ENCODE measurements at places on chromosomes 2 and 18.

- DNase-seq = no peak
Measured at GRCh38 chr2:143705108-143705707, 576.0 kb downstream of the ARHGAP15 start.

- no peak for DNase-seq
Measured at GRCh38 chr2:226050822-226051221, 651.3 kb downstream of the NYAP2 start.

- DNase-seq = no peak
Measured at GRCh38 chr18:25560369-25560768, 208.4 kb upstream of the ZNF521 start.

- no peak for DNase-seq
Measured at GRCh38 chr2:76567478-76567877, 856.8 kb upstream of the GCFC2 start.

- DNase-seq = no peak
Measured at GRCh38 chr2:62176801-62177200, 19.1 kb upstream of the B3GNT2 start.

- no peak for DNase-seq
Measured at GRCh38 chr2:52475590-52475989, 1292.0 kb upstream of the CHAC2 start.

DNA sequence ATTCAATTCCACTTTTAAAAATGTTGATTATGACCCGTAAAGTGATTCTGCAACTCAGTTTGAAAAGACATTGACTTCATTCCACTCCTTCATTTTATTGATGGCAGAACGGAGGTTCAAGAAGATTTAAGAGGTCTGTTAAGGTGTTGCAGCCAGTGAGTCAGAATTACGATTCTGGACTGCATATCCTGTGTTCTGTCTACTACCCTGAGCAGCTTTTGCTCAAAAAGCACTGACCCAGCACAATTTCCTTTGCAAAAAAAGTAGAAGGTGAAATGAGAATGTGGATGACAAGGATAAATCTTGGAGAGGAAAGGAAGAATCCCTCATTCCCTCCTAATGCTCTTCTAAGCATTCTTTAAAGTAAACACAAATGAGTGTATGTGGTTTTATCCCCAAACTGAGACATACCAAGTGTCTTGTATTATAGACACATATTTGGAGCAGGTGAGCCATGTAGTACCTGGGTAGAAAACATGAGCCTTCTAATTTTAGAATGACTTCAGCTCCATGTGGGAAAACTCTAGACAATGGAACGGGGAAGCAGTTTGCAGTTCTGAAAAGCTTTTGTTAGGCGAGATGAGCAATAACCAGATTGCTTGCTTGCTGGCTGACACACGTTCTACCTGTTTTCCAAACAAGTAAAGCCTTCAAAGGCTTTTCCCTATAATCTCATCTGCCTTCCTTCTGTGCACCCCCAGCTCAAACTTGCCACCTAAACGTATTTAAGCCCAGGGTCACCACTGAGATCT, 44.7 kb downstream of the TGFA start:
- no peak for DNase-seq

- DNase-seq = no peak
Measured at GRCh38 chr2:239803766-239804115, 221.4 kb downstream of the NDUFA10 start.

DNA sequence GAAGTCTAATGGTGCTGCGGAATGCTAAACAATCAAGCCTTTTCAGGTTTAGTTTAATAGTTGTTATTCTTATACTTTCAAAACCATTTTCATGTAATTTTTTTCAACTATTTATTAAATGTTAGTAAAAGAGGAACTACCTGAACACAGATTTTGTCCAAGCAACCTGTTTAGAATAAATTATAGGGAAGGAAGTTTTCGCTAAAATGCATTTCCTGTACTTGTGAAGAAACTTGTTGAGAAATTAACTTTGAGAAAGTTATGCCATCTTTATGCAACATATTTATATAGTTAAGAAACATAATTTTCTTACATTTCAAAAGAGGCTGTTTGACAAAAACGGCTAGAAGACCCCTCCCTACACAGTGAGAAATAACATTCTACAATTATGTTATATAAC, 16.6 kb downstream of the MAP4K4 start:
- DNase-seq = no peak

DNA sequence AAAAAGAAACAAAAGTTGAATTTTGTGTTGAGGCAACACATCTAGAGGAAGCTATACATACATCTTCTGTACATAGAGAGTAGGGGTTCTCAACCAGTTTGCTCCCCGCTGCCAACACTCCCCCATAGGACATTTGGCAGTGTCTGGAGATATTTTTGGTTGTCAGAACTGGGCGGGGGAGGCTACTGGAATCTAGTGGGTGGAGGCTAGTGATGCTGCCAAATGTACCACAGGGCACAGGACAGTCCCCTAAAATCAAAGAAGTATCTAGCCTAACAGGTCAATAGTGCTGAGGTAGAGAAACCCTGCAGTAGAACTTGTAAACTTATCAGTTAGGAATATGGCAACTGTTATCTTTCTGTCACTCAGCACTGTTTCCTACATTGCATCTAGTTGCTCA, 21.3 kb downstream of the ADAM23 start:
- no peak for DNase-seq

GRCh38 chr18:58416704-58417683, 211.9 kb downstream of the ALPK2 start:
- DNase-seq = no peak

DNA sequence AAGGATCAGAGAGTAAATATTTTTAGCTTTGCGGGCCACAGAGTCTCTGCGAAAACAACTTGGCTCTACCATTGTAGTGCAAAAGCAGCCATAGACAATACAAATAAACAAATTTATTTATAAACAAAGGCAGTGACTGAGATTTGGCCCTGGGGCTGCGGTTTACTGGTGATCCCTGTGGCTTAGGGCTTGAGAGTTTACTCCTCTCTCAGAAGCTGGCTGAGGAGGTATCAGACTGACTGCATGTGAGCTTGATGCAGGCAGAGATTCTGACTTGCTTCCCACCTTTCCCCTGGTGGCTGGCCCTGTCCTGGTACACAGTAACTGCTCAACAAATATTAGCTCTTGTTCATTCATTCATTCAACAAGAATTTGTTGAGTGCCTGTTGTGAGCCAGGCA, 81.5 kb downstream of the PRKCE start:
- DNase-seq = no peak

- no peak for DNase-seq
Measured at GRCh38 chr2:223835701-223836532, 1.5 kb downstream of the AP1S3 start.

- no peak for DNase-seq
Measured at GRCh38 chr2:175612280-175612679, 389.8 kb downstream of the LNPK start.

DNA sequence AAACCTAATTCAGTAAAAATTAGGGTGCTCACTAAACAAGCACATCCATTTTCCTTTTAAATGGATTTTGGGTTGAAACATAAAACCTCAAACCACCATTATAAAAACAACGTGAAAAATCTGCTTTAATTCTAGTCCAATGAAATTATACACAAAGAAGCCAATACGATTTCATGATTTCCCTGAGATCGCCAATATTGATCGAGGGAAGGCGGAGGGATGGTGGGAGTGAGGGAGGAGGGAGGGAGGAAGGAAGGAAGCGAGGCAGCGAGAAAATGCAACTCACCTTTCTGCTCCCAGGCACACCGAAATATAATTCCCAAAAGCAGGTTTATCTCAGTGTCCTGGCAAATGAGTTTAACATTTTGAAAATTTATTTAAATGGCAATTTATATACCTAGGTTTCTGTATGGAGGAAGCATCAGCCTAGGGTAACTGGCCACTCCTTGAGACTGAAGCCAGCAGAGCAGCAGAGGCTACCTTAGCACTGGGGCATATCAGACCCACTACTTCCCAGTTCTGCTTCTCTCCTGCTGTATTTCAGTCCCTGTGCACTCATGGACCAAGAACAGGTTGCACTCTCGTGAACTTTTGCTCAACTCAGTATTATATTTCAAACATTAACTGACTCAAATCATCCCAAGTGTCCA, 2.3 kb upstream of the ONECUT2 start:
- no peak for DNase-seq

All from HuH-7.5 (cell line).